Hepatic stellate cell (primary cell): ENCODE measurements at places on chromosomes 6 and 20.

DNA sequence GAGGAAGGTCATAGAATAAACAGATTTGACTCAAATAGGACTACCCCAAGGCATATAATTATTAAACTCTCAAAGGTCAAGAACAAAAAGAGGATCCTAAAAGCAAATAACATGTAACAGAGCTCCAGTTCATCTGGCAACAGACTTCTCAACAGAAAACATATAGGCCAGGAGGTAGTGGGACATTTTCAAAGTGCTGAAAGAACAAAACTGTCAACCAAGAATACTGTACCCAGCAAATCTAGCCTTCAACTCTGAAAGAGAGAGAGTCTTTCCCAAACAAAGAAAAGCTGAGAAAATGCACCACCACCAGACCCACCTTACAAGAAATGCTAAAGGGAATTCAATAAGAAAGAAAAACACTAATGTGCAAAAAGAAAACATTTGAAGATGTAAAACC lies 11.9 kb downstream of the NQO2 start:
- no peak for DNase-seq

DNA sequence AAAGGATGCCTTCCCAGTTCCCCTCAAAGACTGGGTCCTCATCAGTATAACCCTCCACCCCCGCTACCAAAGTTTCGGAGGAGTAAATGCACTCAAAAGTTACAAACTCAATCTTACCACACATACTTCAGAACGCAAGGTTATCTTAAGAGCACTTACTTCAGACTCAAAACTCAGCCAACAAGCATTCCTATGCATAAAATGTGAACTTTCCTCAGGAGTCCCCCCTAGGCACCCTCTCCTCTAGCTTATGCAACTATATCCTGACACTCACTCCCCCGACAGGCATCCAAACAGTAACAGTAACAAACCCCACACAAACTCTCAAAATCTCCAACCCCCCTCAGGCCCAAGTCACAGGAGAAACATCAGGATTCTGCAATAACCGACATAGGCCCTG lies 11.1 kb upstream of the ADTRP start:
- no peak for DNase-seq

- DNase-seq, result no peak
These were observed 152.2 kb downstream of the CDH4 start for GRCh38 chr20:61404303-61404702.

GRCh38 chr6:147900247-147900830 lies 391.8 kb downstream of the SAMD5 start:
- DNase-seq, result no peak

DNA sequence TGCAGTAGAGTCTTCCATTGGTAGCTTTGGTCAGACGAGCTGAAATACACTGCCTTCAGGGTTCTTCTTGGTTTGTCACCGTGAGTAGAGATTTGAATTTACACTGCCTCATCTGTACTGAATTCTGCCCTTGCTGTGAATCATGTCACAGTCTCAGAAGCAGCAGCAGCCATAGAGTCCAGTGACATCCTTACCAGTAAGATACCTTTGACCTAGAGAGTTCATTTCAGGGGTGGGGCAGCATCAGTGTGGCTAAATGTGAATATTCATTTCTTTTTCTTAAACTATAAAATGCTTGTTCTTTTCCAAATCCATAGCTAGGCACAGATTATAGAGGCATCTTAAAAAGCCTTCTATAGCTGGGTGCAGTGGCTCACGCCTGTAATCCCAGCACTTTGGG lies 150.8 kb upstream of the AKAP12 start:
- DNase-seq, result no peak

- no peak for DNase-seq
These were observed 73.9 kb downstream of the BACH2 start for GRCh38 chr6:90222724-90223198.

DNA sequence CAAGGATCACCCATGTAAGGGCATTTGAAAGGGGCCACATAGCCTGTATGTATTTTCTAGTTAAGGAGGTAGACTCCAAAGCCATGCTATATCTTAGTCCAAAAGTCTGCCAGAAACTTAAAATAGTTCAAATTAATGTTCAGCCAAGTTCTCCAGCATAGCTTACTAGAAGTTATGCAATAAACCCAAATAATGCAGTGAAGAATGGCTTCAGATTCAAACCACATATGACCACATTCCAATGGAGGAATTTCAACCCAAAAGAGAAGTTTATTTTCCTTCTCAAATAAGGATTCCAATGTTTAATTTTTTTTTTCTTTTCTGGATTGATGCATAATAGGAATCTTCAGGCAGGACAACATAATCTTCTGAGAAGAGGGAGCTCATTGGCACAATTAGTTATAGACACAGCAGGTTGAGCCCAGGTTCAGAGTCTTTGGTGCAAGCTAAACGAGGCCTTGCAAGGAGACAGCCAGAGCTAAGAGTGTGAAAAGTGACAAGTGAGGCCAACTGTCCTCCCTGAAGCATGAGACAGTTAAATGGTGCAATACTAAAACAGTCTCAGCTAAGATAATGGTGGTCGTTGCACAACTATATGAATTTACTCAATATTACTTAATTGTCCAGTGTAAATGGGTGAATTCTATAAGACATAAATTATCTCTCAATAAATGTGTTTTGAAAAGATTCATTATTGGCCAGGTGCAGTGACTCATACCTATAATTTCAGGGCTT lies 598.8 kb upstream of the CDH4 start:
- no peak for DNase-seq
